ENCODE measurements at places on chromosomes 16 and 17.

DNA sequence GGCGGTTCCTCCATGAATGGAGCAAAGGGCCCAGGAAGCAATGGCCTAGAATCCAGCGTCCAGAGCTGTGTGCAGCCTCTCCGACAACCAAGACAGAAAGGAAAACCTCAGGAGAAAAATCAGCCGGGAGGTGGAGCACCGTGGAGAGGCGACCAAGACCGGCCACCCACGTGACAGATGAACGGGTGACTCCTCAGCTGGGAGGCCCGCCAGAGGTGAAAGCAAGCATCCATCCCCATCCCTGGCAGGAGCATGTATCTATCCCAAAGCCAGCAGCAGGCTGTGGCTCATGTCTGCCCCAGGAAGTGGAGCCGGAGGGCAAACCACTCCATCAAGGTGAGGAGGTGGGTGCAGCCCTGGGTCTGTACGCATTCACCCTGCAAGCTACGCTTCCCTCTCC, 52.1 kb downstream of the FOXL1 start:
- no peak for DNase-seq

DNA sequence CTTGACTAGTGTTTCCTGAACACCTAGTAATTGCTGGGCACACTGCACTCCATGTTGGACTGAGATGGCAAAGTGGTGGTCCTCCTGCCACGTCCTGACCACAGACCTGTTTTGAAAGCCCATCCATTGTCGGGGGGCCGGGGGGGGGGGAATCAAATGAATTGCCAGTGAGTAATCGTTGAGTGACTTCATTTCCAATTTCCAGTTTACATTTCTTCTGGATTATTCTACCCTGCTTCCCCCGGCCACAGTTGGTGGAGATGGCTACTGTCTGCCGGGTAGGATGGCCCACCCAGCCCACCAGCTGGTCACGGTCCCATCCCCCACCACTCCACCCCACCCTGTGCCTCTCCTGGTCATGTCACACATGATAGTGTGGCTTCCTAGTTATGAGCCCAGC, 18.2 kb downstream of the RAI1 start:
- no peak for DNase-seq

- no peak for DNase-seq
Measured at GRCh38 chr17:35674552-35674951, 56.9 kb upstream of the RASL10B start.

DNA sequence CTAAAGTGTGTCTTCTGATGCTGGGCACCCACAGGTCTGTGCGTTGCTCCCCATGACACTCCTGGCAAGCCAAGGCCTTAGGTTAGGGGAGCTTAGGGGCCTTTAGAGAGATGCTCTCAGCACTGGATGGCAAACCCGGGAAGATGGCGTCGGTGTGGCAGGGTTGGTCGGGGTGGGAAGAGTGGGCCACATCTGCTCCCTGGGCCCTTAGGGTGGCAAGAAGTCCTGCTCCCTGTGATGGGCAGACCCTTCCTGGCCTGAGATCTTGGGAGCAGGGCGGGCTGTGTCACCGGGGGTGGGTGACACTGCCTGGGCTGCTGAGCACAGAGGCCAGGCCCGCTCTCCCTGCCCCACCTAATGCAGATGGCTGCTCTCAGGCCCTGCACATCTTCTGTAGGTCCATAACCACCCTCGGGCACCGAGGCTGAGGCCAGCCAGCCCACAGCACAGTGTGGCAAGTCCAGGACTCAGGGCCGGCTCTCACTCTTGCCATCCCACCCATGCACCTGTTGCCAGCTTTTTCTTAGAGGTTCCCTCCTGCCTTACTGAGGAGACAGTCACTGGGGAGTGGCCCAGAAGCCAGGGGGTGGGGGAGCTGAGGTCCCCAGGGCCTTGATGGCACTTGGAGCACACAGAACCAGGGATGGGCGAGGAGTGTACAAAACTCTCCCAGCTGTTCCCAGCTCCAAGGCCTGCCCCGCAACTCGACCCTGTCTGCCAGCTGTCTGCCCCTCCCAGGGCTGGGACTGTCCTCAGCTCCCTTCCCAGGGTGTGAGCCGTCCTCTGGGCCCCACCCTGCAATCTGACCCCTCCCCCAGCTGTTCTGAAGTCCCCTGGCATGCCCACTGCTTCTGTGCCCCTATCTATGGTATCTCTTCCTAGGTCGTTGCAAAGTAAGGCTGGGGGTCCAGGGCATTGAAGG, 4.4 kb upstream of the MTSS2 start:
- DNase-seq = no peak

GRCh38 chr16:17828012-17828411, 357.3 kb upstream of the XYLT1 start:
- DNase-seq = no peak

DNA sequence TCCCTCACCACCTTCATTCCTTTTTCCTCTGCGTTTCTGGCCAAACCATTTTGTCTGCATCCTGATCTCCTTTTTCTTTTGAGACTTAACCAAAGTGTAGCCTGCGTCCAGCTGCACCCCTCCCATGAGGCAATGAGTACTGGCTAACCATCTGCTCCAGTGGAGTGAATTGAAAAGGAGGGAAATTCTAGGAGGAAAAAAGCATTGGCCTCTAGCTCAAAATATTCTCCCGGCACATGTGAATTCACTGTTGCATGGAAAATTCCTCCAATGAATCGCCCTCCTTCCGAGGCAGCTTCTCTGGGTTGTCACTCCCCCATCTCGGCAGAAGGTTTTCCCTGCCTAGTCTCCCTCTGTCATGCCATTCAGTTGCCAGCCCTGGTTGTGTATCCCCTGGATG, 5.6 kb downstream of the RAP1GAP2 start:
- DNase-seq = no peak

- peak; percentile 77 for DNase-seq
Measured at GRCh38 chr17:67374329-67375053, 2.6 kb upstream of the PITPNC1 start.

DNA sequence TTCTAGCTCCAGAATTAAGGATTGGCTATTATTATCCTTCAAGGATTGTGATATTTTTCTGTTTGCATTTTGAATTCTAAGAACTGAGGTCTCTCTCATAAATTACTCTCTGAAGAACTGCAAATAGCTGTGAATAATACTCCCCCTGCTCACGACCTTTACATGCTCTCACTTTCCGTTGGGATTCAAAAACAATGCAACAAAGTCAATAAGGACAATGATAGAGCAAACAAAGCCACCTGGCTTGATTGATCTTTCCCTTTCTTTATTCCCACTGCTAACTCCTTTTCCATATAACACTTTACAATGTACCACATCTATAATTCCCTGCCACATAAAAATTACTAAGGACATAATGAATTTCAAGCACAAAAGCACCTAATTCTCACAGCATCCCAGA, 523.0 kb upstream of the CA10 start:
- DNase-seq = no peak

DNA sequence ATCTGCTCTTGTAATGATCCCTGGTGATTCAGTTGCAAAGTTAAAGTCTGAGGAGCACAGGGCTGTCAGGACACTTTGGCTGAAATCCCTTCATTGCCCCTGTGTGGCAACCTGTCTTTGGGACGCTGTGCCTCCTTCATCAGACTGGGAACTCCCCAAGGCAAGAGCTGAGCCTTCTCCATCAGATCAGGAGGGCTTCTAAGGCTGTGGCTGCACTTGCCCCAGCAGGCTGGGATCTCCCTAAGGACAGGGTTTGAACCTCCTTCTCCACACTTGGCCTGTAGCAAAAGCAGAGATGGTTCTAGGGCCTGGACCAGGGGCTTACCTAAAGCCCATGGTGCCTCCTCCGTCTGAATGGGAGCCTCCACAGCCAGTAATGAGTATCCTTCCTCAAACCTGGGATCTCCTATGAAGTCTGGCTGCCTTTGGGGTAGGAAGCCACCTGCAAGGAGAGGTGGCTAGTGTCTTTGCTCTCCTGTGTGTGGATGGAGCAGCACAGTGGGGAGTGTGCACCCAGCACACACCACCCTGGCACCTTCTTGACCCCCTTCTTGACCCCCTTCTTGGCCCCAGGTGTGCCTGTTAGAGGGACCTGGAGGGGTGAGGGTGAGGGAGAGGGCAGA, 79.0 kb upstream of the NKD1 start:
- no peak for DNase-seq
